Bronchial smooth muscle cell (primary cell): ENCODE measurements at places on chromosomes 7 and 10. TPM values are rescaled to one million over a fixed set of nuclear protein-coding genes. Genes with fewer than 3 reads are reported as not detected.

The ENKUR gene
- 0.09 and 0.16 TPM in 2 replicates for total RNA-seq

The CPA4 gene
- 2.7 and 10.6 TPM in 2 replicates for total RNA-seq

The ZNF775 gene
- total RNA-seq, result 6.8 and 7.1 TPM in 2 replicates

The UCN3 gene
- not detected in 2 replicates for total RNA-seq

The HMX2 gene
- not detected in 2 replicates for total RNA-seq

The GIMAP2 gene
- total RNA-seq, result under 0.01 and 0.17 TPM in 2 replicates

The SLC13A1 gene
- not detected in 2 replicates for total RNA-seq

The INHBA gene
- total RNA-seq, result 5.0 and 7.9 TPM in 2 replicates

The LGI1 gene
- 0.26 TPM in 1 of 2 replicates, not detected in the other for total RNA-seq

The SDK1 gene
- total RNA-seq, result 1.4 and 7.8 TPM in 2 replicates

The GARIN1A gene
- total RNA-seq, result 0.52 and 0.63 TPM in 2 replicates

The GPRIN2 gene
- total RNA-seq, result not detected in 2 replicates

The STRA8 gene
- not detected in 2 replicates for total RNA-seq

The CYP2C8 gene
- under 0.01 TPM in 1 of 2 replicates, not detected in the other for total RNA-seq

The BMPER gene
- 7.4 and 11.5 TPM in 2 replicates for total RNA-seq

The DKK1 gene
- total RNA-seq, result 11.0 and 18.4 TPM in 2 replicates

The CYP26C1 gene
- under 0.01 TPM in 2 replicates for total RNA-seq

The PKD2L1 gene
- not detected in 2 replicates for total RNA-seq

The FRAT1 gene
- total RNA-seq, result 2.2 and 2.4 TPM in 2 replicates

The AKR1C4 gene
- total RNA-seq, result not detected in 2 replicates

The GNGT1 gene
- total RNA-seq, result not detected in 2 replicates

The CRTAC1 gene
- under 0.01 TPM in 1 of 2 replicates, not detected in the other for total RNA-seq

The BPGM gene
- 28.7 and 29.7 TPM in 2 replicates for total RNA-seq

The CDHR3 gene
- total RNA-seq, result 3.5 and 5.4 TPM in 2 replicates

The GDF2 gene
- not detected in 2 replicates for total RNA-seq

The SPDYE16 gene
- under 0.01 and 0.26 TPM in 2 replicates for total RNA-seq

The CALHM3 gene
- not detected in 2 replicates for total RNA-seq

The CISD1 gene
- 13.2 and 15.8 TPM in 2 replicates for total RNA-seq

The PILRB gene
- total RNA-seq, result 5.0 and 5.4 TPM in 2 replicates

The ATXN7L1 gene
- total RNA-seq, result 8.7 and 9.1 TPM in 2 replicates

The AMZ1 gene
- total RNA-seq, result 0.32 and 0.43 TPM in 2 replicates

The UCMA gene
- total RNA-seq, result not detected in 2 replicates

The H2BK1 gene
- total RNA-seq, result not detected in 2 replicates

The SCIN gene
- total RNA-seq, result 0.16 TPM in 1 of 2 replicates, not detected in the other

The INA gene
- total RNA-seq, result under 0.01 and 0.47 TPM in 2 replicates

The SPDYE11 gene
- total RNA-seq, result not detected in 2 replicates

The PLAC9 gene
- total RNA-seq, result 49.6 and 60.6 TPM in 2 replicates
